ENCODE measurements at places on chromosomes 5 and 9. TPM values are rescaled to one million over a fixed set of nuclear protein-coding genes. Genes with fewer than 3 reads are reported as not detected.

Gene LCN6
- total RNA-seq, result not detected

Gene CNTNAP3
- total RNA-seq, result 25.7 TPM

Gene OLFML2A
- 1.7 TPM for total RNA-seq

Gene CDC20B
- total RNA-seq, result not detected

Gene FSTL4
- not detected for total RNA-seq

Gene CD180
- total RNA-seq, result 0.09 TPM

DNA sequence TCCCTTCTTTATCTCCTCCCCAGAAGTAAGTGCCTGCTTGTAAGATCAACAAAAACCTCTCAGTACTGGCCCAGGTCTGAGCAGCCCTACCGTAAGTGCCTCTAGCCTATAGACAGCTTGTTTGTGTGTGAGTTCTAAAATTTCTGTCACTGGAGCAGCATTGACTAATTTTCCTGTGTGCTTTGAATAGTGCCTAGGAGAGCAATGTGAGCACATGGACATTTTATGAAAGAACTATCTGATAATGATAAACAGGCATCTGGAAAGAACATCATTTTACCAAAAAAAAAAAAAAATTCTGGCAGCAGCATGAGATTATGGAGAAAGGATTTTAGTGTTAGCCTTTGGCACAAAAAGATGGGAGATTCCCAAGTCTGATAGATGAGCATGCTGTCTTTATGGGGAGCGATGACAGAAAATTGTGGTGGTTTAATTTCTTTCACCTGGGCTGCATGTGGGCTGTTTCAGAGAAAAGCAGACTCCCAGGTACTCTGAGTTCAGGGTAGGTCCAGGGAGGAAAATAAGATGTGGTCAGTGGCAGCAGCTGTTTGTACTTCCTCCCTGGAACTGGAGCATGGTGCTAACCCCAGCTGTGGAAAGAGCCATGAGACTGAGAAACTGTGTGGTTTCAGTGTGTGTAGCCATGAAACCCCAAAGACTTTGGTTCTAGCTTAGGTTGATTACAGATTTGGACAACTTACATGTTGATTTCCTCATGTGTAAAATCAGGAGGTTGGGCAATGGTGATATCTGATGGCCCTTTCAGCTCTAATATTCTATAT, 419.9 kb downstream of the NTRK2 start:
- no peak for DNase-seq

DNA sequence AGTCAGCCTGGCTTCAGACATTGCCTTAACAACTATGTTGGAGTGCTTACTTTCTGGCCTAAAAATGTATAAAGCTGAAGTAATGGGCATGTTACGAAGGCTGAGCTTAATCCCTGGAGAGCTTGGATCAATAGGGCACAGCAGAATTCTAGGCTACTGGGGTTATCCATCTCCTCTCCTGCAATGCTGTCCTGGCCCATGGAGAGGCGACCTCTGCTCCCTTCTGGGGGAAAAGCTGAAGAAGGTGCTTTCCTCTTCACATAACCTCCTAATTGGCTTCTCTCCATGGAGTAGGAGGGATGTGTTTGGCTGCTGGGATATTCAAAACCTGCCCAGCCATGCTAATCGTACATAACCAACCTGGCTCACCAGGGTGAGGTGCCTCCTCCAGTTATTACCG, 403.5 kb downstream of the DMRT2 start:
- no peak for DNase-seq

DNA sequence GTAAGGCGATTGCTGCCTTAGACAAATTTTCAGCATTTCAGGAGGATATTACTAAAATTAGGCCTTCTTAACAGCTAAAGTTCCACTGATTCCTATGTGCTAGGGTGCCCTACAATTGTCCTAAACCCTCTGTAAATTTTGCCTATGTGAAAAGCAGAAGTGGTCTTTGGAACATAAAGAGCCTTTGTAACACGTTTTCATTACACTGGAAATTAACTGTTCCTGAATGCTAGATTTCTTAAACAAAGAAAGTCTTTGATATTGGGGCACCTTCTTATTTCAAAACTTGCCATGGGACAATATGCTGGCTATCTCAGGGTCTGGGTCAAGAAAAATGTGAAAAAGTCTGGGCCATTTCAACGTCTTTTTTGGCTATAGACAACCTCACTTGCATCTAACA, 60.4 kb upstream of the MOCS2 start:
- no peak for DNase-seq

- no peak for DNase-seq
Measured at GRCh38 chr5:155013526-155013925, at the start of gene KIF4B. KIF4B (plus strand) TSS chr5:155013755; CDS start chr5:155013860, 105 bp downstream.

DNA sequence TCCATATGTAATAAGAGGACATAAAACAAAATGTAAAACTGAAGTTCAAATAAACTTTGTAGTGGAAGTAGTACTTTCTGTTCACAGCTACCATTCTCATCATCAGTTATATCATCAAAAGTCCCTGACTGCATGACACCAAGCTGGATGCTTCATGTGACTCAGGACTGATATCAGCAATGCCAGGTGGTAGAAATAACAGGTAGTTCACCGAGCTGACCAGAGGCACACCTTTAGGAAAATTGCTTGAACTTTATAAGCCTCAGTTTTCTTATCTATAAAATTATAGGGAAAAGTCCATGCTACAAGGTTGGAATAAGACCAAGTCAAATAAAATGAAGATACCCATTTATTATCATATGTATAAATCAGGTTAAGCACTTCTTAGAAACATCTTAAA, 124.9 kb upstream of the PTGER4 start:
- DNase-seq, result no peak

DNA sequence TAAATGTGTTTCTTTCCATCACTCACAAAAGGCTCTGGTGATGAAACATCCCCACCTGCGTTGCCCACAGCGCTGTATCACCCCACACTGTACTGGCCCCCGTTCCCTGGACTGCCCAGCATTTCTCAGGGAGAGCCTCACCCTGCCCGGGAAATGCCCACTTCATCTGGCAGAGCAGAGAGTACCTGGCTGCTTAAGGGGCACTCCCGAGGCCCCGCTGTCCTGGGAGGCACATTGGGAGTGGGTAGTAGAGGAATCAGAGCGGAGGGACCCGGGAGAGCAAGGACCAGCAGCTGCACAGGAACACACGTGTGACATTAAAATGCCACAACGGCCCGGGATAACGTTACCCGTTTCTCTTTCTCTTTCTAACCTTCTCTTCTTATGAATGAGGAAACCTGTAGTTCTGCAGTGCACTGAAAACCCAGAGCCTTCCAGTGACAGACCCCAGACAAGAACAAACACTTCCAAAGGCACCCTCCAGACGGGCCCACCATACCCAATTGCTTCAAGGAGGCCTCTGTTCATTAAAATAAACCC, 110.0 kb downstream of the ROR2 start:
- DNase-seq, result no peak

DNA sequence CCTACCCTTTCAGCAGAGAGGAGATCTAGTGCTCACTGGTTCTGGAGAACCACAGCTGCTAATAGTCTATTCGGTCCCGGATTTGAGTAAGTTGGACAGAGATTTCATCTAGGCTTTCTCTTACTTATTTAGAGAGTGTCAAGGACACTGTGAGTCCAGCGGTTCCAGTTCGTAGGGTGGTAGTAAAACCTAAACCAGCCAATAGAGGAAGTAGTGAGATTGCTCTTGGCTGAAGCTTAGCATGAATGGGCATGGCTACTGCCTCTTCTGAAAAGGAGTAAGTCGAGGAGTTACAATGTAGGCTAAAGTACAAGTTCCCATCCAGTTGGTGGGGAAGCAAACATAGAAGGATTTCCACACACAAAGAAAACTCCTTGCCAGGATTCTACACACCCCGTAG, 109.6 kb upstream of the MOCS2 start:
- no peak for DNase-seq

DNA sequence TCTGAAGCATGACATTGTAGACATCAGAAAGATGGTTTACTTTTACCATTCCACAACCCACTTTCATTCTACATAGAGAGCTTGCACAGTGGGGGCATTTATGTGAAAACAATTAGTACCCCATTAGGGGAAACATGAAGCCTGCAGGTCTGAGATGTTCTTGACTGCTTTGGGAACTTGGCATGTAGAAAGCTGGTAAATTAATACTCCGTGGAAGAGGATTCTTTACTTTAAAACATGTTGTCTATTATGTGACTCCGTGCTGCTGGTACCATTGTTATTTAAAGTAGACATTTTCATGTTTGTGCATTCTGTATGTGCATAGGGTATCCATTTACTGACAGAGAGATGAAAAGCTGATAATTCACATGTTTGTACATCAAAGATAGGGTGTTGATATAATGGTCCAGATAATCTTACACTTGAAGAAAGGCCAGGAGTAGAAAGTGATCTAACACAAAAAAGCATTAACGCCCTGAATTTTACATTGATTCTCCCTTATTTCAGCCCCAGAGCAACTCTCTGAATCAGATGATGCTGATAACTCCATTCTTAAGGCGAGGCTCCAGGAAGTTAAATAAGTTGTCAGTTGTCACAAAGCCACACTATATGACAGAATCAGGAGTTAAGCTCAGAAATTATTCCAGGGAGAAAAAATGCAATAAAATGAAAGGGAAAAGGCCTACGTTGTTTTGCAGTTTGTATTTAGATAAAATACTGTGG, 50.1 kb upstream of the CD180 start:
- DNase-seq, result no peak

DNA sequence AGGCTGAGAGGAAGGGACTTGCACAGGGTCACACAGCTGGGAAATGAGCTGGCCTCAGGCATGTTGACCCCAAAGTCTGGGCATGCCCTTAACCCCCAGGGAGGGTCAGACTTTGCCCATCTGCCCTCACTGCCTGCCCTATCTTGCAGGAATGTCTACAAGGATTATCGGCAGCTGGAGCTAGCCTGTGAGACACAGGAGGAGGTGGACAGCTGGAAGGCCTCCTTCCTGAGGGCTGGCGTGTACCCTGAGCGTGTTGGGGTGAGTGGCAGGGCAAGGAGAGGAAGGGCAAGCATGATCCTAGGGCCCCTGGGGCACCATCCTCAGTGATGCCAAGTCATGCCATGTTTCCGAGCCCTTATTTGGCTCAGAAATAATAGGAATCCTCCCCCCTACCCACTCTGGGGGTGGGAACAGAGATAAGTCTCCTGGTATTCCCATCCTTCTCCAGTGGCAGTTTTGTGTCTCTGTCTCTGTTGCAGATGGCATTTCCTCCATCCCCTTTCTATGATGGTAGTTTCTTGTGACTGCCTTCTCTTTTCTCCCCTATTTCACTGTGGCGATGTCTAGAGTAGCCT, 28.5 kb downstream of the GOLGA2 start:
- DNase-seq, result no peak

GRCh38 chr5:150133581-150134197, 22.0 kb downstream of the PDGFRB start:
- no peak for DNase-seq

GRCh38 chr9:82332018-82332773, 343.6 kb downstream of the SPATA31D1 start:
- DNase-seq, result peak; percentile 93
